ENCODE measurements at places on chromosomes 11 and 22.
A peak's percentile ranks its signal among the peaks of the same experiment; 100 is the strongest.

GRCh38 chr11:7605186-7605943, 67.9 kb downstream of the CYB5R2 start:
- DNase-seq = peak; percentile 41

DNA sequence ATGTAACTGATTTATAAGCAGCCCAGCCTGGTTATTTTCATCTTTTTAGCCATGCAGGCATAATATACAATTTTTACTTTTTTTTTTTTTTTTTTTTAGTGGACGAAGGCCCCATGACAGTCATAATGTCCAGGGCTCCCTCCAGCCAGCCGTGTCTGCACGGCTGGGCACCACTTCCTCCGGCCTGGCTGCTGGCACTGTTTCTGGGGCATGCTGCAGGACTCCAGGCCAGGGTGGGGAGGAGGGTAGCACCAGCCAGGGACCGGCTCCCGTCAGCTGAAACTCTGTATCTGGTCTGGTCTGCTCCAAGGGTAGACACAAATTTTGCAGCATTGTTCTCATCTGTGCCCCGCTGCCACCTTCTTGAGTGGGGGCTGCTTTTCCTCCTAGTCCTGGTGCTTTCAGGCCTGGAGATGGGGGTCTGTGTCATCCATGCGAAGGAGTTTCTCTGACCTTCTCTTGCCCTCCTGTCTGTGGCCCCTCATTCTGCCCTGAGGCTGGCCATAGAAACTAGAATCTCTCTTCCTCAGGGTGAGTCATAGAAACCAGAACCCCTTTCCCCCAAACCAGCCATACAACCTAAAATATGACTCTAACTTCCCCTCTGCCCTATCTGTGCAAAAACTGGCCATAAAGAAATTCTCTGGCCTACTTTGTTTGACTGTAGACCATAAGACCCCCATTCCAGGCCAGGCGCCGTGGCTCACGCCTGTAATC, 9.2 kb upstream of the RRP7A start:
- DNase-seq = no peak

- no peak for DNase-seq
These were observed 127.0 kb upstream of the SERPIND1 start for GRCh38 chr22:20646906-20647305.

DNA sequence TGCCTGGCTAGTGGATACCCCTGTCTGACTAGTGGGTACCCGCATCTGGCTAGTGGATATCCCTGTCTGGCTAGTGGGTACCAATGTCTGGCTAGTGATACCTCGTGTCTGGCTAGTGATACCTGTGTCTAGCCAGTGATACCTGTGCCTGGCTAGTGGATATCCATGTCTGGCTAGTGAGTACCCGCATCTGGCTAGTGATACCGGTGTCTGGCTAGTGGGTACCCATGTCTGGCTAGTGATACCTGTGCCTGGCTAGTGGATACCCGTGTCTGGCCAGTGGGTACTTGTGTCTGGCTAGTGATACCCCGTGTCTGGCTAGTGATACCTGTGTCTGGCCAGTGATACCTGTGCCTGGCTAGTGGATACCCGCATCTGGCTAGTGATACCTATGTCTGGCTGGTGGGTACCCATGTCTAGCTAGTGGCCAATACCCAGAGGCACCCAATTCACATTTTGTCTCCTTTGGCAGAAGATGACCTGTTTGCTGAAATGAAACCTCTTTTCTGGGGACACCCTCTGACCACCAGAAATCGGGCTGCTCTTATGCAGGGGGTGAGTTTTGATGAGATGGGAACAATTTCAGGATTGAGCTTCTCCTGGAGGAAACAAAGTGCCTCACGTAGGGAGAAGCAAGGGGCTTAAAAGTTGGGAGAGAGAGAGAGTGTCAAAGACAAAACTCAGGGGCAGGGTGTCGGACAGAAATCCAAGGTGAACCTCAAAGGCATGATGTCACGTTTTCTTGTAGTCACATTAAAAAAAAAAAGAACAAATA, 63.4 kb downstream of the SMIM38 start:
- DNase-seq = no peak

GRCh38 chr11:10114593-10115404, 179.2 kb downstream of the SBF2 start:
- DNase-seq = peak; percentile 37

GRCh38 chr11:29319210-29319609, 697.6 kb downstream of the KCNA4 start:
- DNase-seq = no peak

DNA sequence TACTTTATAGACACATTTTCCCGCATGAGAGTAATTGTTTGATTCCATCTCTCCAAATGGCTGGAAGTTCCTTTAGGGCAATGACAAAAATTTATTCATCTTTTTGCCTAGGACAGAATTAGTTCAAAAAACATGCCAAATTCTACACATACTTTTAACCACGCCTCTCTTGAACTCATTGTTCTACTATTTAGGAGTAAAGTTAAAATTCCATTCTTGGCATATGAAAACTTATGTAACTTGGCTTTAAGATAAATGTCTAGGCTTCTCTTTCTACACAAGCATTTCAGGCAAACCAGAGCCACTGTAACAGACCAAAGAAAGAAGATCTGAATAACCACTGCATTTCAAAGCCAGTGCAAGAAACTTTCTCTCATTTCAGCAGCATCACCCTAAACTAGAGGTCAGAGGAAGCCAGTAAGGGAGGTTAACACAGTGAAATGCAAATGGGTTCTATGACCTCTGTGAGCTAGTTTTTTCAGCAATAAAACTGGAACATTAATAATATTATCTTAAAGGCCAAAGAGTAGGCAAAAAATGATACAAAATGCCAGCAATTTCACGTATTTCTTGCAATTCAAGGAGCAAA, 73.0 kb downstream of the RSF1 start:
- peak; percentile 66 for DNase-seq

GRCh38 chr22:42641801-42642413, 1.5 kb upstream of the ATP5MGL start:
- no peak for DNase-seq

DNA sequence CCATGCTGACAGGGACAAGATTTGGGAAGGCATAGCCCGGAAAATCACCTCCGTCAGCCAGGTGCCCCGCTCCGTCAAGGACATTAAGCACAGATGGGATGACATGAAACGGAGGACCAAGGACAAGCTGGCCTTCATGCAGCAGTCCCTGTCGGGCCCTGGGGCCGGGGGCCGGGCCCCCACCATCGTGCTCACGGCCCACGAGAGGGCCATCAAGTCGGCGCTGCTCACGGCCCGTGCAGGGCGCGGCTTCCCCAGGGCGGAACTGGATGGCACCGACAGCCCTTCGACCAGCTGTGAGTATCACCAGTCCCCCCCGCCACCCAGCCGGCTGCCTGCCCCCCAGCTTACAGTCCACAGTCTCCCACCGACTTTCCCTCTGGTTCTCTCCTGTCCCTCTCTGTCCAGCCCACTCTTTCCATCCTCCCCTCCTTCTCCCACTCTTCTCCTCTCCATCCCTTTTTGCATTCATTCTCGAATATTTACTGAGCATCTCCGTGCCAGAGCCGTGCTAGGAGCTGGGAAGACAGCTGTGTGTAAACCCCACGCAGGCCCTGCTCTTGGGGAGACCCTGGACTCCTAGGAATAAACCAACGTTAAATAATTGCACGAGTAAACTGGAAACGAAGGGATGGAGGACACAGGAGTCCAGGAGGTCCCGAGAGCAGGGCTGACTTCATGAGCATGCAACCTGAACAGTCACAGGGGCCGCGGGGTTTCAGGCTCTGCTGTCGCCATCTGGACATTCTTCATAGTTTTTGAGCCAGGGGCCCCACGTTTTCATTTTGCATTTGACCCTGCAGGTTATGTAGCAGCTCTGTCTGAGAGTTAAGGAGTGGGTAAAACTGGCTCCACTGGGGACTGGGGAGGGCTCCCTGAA, 62.8 kb downstream of the PRDM11 start:
- peak; percentile 3 for DNase-seq

DNA sequence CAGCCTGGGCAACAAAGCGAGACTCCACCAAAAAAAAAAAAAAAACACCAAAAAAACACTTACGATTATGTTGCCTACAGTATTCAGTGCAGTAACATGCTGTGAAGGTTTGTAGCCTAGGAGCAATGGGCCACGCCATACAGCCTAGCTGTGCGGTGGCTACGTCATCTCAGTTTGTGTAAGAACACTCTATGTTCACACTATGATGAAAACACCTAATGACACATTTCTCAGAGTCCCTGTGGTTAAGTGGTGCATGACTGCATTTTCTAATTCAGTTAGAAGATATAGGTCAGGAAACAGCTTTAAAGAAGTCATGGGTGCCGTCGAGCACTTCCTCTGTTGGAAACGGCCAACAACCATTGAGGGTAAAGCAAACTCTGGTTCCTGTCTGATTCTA, 75.7 kb upstream of the ANO1 start:
- no peak for DNase-seq

- DNase-seq = peak; percentile 46
These were observed 114.2 kb upstream of the CADM1 start for GRCh38 chr11:115618428-115618827.

DNA sequence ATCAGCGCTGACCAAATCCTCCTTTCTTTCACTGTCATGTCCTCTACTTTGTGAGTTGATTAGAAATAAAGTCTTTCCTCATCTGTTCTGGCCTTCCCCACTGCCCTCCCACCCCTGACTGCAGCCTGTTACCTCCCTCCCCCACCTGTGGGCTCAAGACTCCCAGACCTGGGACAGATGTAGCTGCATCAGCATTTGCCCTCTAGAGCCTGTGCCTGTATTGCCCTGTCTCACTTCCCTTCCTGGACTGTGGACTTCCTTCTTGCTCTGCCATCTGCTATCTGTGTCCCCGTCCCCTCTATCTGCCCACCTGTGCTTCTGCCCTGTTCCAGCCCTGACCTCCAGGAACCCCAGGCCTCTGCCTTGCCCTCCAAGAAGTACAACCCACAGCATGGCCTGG, 122.5 kb downstream of the GALNT18 start:
- no peak for DNase-seq

DNA sequence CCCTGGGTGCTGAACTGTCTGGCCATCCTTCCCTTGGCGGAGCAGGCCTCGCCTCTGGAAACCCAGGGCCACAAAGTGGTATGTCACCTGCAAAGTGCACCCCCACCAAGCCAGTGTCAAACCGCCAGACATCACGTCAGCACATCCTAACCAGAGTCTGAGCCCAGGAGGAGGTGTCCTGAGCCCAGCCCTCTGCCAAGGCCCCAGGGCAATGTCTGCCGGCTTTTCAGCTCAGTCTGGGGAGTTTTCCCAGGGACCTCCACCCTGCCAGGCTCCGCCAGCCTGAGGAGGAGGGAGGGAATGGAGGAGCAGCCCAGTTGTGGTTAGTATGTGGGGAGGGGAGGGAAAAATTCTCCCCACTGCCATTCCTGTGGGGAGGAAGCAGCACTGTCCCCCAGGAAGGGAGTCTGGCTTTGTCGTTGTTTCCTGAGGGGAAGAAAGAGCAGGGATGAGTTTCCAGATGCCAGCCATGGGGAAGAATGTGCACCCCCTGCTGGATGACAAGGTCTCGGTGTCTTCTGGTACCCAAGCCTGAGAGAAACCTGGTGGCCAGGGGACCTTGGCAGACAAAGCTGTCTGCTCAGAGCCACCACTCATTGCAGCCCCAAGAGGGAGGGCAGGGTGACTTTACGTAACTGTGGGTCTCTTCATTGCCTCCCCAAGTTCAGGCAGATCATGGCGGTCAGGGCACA, 81.4 kb upstream of the CD82 start:
- DNase-seq = peak; percentile 46

DNA sequence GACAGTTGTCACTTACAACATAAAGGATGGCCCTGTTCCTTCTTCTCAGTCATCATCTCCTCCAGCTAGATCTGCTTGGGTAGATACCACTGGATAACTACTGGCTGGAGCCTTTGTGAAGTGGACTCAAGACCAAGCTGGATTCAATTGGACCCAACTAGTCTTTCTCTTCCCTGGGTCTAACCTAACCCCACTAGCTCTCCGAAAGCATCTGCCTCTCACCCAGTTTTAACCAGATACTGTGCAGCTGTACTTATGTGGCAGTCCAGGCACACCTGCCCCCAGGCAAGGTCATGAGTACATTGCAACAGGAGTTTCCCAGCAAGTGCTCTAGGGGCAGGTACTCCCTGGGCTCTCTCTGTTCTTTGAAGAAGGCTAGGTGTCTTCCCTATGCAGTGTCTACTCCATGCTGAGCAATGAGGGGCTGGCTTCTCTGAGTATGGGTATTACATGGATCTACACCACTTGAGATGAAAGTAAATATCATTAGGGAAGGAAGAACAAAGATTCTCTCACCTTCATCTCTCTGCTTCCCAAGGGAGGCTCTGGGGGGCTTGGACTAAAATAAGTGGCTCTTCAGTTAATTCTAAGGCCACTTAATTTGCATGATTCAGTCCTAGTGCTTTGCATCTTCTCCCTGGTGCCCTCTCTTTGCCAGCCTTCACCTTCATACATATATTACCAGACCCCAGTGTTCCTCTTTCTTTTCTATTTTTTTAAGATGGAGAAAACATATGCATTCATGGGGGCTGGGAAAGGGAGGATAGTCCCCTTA, 236.1 kb downstream of the NXPE2 start:
- DNase-seq = no peak

DNA sequence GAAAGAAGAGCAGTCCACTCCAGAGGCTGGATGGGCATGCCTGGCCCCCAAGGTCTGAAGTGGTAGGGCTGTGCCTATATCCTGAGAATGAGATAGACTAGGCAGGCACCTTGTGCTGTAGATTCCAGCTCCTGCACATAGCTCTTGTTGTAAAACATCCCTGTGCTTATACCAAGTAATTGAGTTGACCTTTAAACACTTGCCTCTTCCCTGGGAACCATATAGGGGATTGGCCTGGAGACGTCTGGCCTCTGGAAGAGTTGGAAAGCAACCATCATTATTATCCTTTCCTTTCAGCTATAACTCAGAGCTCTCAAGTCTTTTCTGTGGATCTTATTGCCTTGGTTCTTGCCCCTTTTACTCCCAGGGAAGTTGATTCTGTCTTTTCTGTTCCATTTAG, 15.1 kb downstream of the LIMK2 start:
- no peak for DNase-seq

DNA sequence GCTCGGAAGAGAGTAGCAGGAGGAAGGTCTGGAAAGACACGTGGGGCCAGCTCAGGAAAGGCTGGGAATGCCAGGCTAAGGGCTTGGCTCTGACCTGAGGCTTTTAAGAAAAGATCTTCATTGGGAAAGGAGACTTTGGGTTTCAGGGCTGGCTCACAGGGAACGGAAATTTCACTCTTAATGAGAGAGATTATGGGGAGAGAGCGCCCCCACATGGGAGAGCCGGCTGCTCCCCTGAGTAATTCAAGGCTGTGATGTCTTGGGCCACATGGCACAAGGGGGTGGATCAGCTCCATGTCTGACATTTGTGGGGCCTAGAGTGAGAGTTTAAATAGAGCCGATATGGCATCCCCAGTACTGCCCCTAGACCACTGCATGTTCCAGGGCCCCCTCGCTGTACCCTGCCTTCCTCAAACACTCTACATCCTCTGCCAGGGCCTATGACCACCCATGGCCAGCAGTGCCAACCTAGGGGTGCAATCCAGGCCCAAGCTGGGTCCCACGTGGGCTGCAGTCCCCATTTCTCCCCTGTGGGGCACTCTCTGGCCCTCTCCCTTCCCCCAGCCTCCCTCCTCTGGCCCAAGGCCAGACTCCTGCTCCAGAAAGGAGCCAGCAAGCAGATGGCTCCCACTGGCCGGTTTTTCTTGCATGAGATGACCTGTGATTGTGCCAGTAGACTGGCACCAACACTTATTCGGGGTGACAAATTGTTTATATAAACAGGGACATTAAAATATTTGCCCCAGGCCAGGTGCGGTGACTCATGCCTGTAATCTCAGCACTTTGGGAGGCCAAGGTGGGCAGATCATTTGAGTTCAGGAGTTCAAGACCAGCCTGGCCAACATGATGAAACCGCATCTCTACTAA, 75.2 kb downstream of the ISX start:
- DNase-seq = no peak
